ENCODE measurements at places on chromosomes 16 and 17. TPM values are rescaled to one million over a fixed set of nuclear protein-coding genes. Genes with fewer than 3 reads are reported as not detected.

SLC7A5 gene
- total RNA-seq, result 11.8 TPM

CSHL1 gene
- not detected for total RNA-seq

APOBR gene
- not detected for total RNA-seq

PPM1E gene
- total RNA-seq, result 0.17 TPM

CCDC200 gene
- not detected for total RNA-seq

ADAM11 gene
- total RNA-seq, result 0.99 TPM

HBM gene
- total RNA-seq, result not detected

OTOA gene
- 0.17 TPM for total RNA-seq

TBX4 gene
- total RNA-seq, result 6.8 TPM

GSG1L gene
- total RNA-seq, result not detected

KRT32 gene
- total RNA-seq, result not detected

ARHGDIG gene
- total RNA-seq, result 0.73 TPM

PRMT7 gene
- 58.9 TPM for total RNA-seq

BICDL2 gene
- 0.17 TPM for total RNA-seq

SOST gene
- not detected for total RNA-seq

ZNF469 gene
- total RNA-seq, result 3.1 TPM

TEX19 gene
- not detected for total RNA-seq

TNFSF13 gene
- 2.0 TPM for total RNA-seq

RFFL gene
- 16.7 TPM for total RNA-seq

KRT31 gene
- not detected for total RNA-seq

CES1 gene
- total RNA-seq, result 20.3 TPM

HS3ST3A1 gene
- total RNA-seq, result 21.4 TPM

RAB37 gene
- total RNA-seq, result 0.83 TPM

EVPLL gene
- total RNA-seq, result not detected

KRT39 gene
- total RNA-seq, result not detected

CHP2 gene
- total RNA-seq, result not detected

CTF1 gene
- total RNA-seq, result 6.1 TPM

KCNJ12 gene
- total RNA-seq, result 0.15 TPM

SSTR5 gene
- total RNA-seq, result not detected

CASKIN2 gene
- 8.0 TPM for total RNA-seq

TUBB3 gene
- total RNA-seq, result 559 TPM

STH gene
- total RNA-seq, result not detected

KCNH4 gene
- total RNA-seq, result under 0.01 TPM

ABCA8 gene
- 85.1 TPM for total RNA-seq

EME2 gene
- 18.0 TPM for total RNA-seq

FAM171A2 gene
- total RNA-seq, result 15.2 TPM

RBFOX1 gene
- not detected for total RNA-seq

LPCAT2 gene
- total RNA-seq, result 31.0 TPM

MPP2 gene
- 4.3 TPM for total RNA-seq

CIAPIN1 gene
- total RNA-seq, result 40.1 TPM

MPG gene
- total RNA-seq, result 355 TPM

DOC2B gene
- not detected for total RNA-seq

PRKAR1A gene
- total RNA-seq, result 363 TPM

All from smooth muscle cell of trachea (primary cell).